ENCODE measurements at places on chromosomes 11 and 22.

DNA sequence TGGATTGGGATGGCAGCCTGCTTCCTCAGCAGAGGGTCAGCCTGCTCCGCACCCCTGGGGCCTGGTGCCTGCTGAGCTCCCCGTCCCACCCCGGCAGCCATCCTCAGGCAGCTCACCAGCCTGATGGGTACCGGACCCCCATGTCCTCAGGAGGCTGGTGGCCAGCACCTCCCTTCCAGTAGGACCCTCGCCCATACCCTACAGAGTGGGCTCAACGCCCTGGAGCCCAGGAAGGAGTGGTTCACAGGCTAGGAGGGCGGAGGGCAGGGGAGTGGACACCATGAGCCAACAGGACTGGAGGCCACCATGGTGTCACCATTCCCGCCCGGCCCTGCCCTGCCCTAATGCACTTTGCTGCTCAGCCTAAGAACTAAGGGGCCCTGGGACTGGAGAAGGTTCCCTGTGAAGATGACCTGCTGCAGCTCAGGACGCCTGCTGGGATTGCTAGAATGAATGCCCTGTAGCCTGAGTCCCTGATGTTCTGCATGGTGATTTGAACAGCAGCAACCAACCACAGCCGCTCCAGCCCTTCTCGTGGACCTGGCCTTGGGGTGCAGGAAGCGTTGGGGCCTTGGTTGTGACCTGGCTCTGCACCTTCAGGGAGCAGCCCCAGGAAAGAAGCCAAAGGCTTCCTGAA, 1080.8 kb downstream of the BRD1 start:
- DNase-seq = no peak

DNA sequence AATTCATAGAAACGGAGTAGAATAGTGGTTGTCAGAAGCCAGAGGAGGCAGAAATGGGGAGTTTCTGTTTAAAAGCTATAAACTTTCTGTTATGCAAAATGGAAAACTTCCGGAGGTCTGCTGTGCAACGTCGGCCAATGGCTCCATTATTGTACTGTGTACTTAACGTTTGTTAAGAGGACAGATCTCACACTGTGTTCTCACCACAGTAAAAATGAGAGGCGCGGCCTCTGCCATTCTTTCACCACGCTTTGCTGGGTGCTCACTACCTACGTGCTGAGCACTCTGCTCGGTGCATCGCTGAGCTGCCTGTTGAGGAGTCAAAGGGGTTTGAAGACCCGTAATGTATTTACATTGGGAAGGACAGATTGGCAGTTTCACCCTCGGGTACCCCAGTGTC, 218.8 kb upstream of the B3GAT1 start:
- DNase-seq = no peak

DNA sequence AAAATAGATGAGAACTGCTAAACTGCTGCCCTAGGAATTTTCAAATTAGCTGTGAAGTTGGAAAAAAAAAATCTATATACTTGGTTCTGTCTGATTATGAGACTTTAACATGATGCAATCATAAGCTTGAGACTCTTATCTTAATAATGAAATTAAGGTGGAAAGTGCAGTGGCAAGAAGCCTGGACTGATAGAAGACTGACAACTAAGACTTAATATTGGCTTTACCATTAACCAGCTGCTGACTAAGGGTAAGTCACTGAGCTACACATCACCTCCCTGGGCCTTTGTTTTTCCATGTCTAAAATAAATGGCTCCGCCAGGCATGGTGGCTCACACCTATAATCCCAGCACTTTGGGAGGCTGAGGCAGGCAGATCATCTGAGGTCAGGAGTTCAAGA, 56.9 kb downstream of the SLC35F2 start:
- DNase-seq = no peak

DNA sequence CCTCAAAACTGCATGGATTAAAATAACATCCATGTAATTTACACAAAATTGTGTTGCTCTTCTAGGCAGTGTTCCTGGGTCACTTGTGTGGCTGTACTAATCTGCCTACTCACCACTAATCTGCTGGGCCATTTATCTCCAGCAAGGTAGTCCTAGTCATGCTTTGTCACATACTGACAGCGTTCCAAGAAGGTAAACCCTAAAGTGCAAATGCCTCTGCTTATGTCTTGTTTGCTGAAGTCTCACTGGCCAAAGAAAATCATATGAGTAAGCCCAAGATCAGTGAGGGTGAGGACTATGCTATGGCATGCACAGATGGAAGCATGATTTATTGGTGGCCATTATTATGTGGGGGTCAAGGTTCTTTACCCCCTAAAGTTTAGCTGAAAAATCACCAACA, 630.2 kb upstream of the LUZP2 start:
- DNase-seq = no peak

GRCh38 chr11:128784059-128784804, 82.9 kb downstream of the KCNJ1 start:
- DNase-seq = no peak

- no peak for DNase-seq
Measured at GRCh38 chr11:17764446-17765218, 30.1 kb downstream of the KCNC1 start.

GRCh38 chr11:100861212-100861611, 174.1 kb downstream of the ARHGAP42 start:
- DNase-seq = no peak
